ENCODE measurements at places on chromosomes 3 and 15.

- DNase-seq, result no peak
Measured at GRCh38 chr3:101825904-101826445, 23.3 kb upstream of the NFKBIZ start.

GRCh38 chr3:22582266-22582665 is 620.9 kb upstream of the UBE2E2 start:
- no peak for DNase-seq

- no peak for DNase-seq
Measured at GRCh38 chr3:38102444-38102814, 34.5 kb downstream of the ACAA1 start.

GRCh38 chr3:67846166-67846565 is 191.8 kb upstream of the SUCLG2 start:
- no peak for DNase-seq

- DNase-seq, result no peak
Measured at GRCh38 chr3:73813291-73813690, 188.6 kb upstream of the PDZRN3 start.

GRCh38 chr3:16480861-16481545 is 32.5 kb downstream of the RFTN1 start:
- no peak for DNase-seq

DNA sequence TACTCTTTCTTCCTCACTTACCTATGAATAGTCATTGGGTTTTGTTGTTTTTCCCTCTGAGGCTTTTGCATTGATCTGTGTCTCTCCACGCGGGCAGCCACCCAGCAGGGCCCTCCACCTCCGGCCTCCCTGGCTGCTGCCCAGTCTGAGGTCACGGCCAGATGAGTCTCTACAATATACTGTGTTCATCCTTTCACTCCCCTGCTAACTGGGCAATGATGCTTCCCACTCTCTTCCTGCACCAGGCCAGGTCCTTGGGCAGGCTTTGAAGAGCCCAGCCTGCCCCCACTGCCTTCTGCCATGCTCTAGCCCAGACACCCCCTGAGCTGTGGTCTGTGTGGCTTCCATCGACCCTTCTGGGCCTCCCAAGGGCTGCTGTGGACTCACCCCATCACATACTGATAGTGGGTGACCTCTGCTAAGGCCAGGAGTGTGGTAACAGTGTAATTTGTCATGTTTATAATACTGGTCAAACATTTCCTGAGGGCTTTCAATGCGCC is 18.0 kb downstream of the PDIA5 start:
- DNase-seq, result no peak

GRCh38 chr3:192514081-192514753 is 213.1 kb downstream of the FGF12 start:
- peak; percentile 2 for DNase-seq

GRCh38 chr3:195247863-195248189 is 23.1 kb downstream of the XXYLT1 start:
- DNase-seq, result no peak

DNA sequence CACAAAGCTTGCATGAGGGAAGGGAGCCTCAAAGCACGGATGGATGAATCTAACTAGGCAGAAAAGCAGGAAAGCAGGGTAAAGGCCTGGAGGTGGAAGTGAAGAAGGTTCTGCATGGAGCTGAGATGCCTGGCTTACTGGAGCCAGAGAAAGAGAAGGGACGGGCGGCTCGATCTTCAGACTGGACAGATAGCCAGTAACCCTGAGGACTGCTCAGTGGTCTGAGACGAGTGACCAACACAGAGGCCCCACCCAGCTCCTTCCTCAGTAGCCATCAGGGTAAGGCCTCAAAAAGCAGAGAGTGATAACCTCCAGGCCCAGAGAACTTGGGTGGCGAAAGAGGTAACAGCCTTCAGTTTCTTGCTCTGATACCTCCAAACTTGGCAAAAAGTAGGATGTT is 6.4 kb downstream of the CLN6 start:
- no peak for DNase-seq

- DNase-seq, result no peak
Measured at GRCh38 chr15:40163657-40164416, 3.0 kb downstream of the BUB1B start.

DNA sequence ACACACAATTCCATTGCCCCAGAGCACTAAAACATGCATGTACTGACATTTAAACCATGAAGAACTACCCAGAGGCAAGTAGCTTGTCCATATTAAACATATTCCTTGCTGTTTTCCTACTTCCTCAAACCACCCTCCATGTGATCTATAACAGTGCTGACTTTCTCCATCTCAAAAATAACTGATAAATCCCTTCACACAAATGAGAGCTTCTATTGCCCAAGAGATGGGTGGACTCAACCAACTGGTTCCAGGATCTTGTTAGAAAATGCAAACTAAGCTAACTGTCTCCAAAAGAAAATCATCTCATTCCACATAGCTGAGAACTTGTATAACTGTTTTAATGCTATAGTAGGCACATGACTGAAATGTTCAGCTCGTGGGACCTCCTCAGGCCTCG is 29.6 kb downstream of the DCLK3 start:
- no peak for DNase-seq

DNA sequence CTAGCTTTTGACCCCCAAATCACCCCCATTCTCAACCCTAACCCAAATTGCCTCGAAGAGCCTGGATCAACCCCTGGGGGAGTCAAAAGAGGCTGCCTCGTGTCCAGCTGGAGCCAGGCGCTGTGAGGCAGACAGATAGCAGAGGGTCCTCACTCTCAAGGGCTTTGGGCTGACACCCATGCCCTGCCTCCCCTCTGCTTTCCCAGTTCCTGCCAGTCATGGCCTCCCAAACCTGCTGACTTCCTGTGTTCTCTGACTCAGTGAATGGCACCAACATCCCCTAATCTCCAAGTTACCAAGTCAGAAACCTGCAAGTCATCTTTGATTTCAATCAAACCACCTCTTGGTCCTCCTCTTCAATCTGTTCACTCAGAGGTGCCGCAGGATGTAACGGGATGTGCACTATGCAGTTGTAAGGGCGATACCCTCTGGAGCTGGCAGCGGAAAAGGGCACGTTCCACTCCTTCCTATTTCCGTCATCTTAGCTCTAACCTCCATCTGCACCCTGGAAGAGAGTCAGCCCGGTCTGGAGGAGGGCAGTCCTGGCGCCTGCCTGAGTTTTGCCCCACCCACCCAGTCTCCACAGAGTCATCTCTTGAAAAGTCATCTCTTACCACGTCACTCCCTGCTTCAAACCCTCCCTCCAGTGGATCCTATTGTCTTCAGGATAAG is 52.4 kb upstream of the FAM174B start:
- DNase-seq, result no peak

GRCh38 chr3:160886421-160886820 is 130.4 kb downstream of the PPM1L start:
- no peak for DNase-seq

GRCh38 chr3:58032186-58032585 is 24.0 kb downstream of the FLNB start:
- DNase-seq, result no peak

GRCh38 chr15:41341519-41341918 is 8.8 kb downstream of the NUSAP1 start:
- no peak for DNase-seq

DNA sequence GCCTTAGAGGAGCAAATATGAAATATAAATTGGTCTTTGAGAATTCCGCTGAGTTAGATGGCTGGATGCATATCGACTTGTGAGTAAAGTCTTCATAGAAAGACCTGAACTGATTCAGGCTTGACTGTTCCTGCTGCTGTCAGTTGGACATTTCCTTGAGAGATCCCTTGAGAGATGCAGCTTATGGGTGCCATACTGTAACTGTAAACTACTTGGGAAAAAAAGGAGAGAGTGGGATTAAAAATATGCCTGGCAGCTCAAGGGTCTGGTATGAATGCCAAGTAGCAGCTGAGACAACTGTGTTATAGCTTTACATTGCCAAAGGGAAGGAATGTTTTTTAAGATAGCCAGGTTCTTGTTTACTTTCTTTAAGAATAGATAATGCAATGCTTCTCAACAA is 926.6 kb downstream of the EPHA3 start:
- DNase-seq, result no peak

- no peak for DNase-seq
Measured at GRCh38 chr15:61318802-61319525, 89.9 kb upstream of the RORA start.

- DNase-seq, result no peak
Measured at GRCh38 chr3:81684751-81685395, 76.6 kb downstream of the GBE1 start.

DNA sequence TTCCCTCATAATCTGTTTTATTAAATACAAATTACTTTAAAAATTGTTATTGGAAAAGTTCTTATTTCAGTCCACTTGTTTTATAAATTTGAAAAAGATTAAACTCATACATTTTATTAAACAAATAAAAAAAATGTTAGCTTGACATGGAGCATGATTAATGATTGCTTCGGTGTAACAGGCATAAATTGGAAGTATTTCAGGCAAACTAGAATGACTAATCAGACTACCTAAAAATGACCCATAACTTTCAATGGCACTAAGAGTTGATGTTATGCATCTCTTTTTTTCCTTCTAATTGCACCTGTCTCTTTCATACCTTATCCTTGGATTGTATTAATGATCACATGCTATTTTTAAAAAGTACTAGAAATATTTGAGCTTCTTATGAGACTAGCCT is 343.3 kb downstream of the ZNF385D start:
- no peak for DNase-seq

GRCh38 chr3:23324745-23325144 is 121.6 kb downstream of the UBE2E2 start:
- DNase-seq, result no peak

DNA sequence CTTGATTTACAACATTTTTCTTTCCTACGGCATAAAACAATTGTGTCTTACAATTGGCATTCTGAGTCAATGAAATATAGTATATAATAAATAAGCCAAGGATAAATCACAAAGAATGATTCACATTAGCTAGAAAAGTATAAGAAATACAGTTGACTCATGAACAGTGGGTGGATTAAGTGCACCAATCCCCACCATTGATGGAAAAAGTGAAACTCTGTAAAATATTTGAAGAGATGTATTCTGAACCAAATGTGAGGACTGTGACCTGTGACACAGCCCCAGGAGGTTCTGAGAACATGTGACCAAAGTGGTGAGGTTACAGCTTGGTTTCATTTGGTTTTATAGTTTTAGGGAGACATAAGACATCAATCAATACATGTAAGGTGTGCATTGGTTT is 227.5 kb downstream of the ALCAM start:
- no peak for DNase-seq

DNA sequence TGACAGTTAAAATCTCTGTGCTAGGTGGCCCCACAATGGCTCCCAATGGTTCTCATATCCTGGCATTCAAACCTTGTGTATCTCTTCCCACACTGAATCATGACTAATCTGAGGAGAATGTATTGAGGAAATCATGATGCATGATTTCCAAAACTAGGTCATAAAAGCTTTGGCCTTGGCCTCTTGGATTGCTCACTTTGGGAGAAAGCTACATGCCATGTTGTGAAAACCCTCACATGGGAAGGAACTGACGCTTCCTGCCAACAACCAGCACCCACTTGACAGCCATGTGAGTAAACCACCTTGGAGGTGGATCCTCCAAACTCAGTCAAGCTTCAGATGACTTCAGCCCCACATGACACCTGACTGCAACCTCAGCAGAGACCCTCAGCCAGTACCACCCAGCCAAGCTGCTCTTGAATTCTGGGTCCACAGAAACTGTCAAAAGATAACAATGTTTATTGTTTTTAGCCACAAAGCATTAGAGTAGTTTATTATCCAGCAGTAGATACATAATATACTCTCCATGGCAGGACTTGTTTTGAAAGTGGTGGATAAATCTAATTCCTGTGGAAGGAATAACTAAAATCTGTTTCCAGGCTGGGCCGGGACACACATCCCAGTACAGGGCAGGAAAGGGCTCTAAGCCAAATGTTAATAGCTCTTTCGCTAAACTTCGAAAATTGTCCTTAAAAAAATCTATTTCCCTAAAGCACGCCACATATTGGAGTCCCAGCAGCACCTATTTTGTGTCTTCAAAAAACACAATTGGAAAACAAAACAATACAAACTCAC is 1.0 kb upstream of the ZNF620 start:
- no peak for DNase-seq

GRCh38 chr3:193841581-193841980 is 248.6 kb downstream of the OPA1 start:
- DNase-seq, result no peak

GRCh38 chr15:67838789-67839332 is 984 bp downstream of the RNU6-1 start:
- DNase-seq, result no peak

DNA sequence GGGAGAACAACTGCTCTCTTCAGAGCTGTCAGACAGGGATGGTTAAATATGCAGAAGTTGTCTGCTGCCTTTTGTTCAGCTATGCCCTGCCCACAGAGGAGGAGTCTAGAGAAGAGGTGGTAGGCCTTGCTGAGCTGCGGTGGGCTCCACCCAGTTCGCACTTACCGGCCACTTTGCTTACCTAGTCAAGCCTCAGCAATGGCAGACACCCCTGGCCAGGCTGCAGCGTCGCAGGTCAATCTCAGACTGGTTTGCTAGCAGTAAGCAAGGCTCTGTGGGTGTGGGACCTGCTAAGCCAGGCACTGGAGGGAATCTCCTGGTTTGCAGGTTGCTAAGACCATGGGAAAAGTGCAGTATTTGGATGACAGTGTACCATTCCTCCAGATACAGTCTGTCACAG is 12.3 kb upstream of the TMEM45A start:
- no peak for DNase-seq

DNA sequence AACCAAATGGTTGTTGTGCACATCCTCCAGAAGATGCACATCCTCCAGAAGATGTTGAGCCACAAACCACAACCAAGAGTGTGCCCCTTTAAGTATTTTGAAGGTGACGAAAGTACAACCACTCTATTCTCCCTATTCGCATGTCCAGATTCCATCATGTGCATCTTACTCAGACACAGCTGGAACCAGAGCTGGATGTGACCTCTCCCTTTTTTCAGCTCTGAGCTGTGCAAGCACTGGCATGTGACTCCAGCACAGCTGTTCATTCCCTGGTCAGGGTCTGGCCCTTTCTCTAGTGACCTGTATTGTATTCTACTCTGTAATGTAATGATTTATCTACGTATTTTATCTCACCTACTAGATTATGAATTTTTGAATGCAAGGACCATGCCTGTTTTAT is 29.3 kb upstream of the DLG1 start:
- peak; percentile 36 for DNase-seq

DNA sequence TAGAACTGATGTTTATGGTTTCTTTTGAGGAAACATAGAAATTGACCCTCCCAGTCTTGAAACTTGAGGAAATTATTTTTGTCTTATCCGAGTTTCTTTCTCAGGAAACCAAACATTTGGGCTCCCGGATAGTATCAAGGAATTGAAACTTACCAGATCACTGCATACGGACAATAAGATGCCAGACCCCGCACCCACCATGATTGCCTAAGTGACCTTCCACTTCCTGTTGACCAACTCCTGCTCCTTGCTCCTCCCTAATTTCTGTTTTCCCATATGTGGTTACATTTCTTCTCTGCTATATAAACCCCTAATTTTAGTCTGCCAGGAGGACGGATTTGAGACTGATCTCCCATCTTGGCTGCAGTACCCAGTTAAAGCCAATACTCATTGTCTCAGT is 118.4 kb upstream of the TPRG1 start:
- DNase-seq, result no peak

Measured in nucleus accumbens (tissue), 56 donors.